ENCODE measurements at places on chromosomes 11 and 22.

- no peak for DNase-seq
Observed at GRCh38 chr11:71436861-71437260, 11.3 kb downstream of the DHCR7 start.

- DNase-seq: peak; percentile 29
Observed at GRCh38 chr11:35247863-35248262, 108.9 kb downstream of the CD44 start.

- no peak for DNase-seq
Observed at GRCh38 chr11:79042824-79043223, 398.0 kb downstream of the TENM4 start.

- DNase-seq: no peak
Observed at GRCh38 chr22:24848559-24849168, 42.7 kb downstream of the SGSM1 start.

GRCh38 chr11:88202498-88202897 lies 27.3 kb upstream of the RAB38 start:
- DNase-seq: no peak

GRCh38 chr22:17969701-17970113 lies 54.7 kb downstream of the MICAL3 start:
- DNase-seq: no peak

GRCh38 chr11:76626921-76627401 lies 43.6 kb downstream of the LRRC32 start:
- no peak for DNase-seq

GRCh38 chr22:16932577-16932976 lies 75.4 kb downstream of the GAB4 start:
- DNase-seq: no peak

DNA sequence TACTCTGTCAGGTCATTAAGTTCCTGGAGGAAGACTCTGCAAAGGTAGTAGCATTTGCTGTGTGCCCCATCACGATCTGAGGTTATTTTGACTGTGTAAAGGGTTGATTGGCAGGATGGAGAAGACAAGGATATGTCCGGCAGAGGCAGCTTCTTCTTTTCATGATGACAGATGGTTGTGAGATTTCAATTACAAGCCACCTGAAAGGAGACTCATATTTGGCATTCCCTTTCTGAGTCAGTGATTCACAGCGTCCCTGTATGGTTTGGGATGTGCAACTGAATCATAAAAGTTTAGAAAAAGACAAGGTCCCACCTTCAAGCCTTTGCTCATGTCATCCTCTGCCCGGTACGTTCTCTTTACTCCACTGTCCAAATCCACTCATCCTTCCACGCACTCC lies 113.4 kb downstream of the MTNR1B start:
- DNase-seq: no peak

DNA sequence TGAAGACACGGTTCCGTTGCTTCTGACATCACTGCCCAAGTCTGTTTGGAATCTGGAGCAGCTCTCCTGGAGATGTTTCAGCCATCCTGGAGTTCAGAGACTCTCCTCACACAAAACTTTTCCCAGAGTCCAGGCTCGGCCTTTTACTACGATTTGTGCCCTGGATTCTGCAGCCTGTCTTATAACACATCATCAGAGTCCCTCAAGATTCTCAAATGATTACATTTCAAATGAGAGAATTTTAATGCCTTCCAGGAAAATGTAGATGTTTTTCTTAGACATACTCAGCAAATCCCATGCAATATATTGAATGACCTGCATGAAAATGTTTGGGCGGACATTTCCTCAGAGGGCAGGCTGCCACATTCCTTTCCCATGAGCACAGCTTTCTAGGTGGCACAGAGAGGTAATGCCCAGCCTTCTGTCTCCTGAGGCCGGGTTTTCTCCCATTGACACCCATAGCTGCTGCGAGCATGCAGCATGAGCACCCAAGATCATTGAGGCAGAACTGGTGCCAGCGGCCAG lies 129.1 kb downstream of the SNX19 start:
- DNase-seq: no peak

DNA sequence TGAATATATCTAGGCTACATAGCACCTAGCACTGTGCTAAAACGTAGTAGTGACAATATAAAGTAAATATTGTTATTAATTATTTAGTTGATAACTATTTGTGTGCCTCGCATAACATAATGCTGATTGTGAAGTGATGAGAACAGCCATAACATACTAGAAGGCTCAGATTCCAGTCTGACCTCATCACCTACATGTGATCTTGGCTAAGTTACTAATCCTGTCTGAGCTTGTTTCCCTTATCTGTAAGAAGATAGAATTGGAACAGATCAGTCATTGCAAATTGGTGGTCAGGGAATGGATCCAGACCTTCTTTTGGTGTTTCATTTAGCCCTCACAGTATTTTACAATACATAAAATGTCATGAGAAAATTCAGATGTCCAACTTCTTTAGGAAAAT lies 103.4 kb upstream of the SEZ6L start:
- no peak for DNase-seq

DNA sequence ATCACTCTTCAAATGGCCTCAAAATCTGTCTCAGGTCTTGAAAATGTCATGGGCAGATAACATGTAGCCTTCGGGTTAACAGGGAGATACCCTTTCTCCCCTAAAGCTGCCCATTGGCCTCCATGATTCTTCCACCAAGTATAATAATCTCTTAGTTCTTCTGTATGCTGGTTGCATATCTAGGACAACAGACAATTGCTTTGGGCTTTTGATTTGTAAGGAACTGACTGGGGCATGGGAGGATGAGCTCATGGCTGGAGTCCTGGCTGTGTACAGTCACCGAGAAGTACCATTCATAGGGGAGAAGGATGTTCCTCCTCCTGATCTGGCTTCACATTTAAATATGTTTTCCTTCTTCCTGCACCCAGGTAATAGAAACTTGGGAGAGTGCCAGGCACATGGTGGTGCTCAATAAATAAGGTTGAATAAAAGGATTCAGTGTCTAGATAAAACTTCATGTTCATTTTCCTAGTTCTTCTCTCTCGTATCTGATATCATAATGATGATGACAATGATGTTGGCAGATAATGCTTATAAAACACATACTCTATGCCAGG lies 2.8 kb upstream of the AMPD3 start:
- no peak for DNase-seq

All from CD8-positive, alpha-beta memory T cell (primary cell).